CD4-positive, CD25-positive, alpha-beta regulatory T cell (primary cell): ENCODE measurements at places on chromosomes 7 and 10. TPM values are rescaled to one million over a fixed set of nuclear protein-coding genes. Genes with fewer than 3 reads are reported as not detected.

GIMAP7 gene
- 1,084 TPM for polyA plus RNA-seq

KDM7A gene
- polyA plus RNA-seq = 3.9 TPM

LSM5 gene
- 105 TPM for polyA plus RNA-seq

TMEM196 gene
- not detected for polyA plus RNA-seq

PAX4 gene
- polyA plus RNA-seq = not detected

ASAH2B gene
- polyA plus RNA-seq = 2.2 TPM

SPDYE11 gene
- polyA plus RNA-seq = not detected

TMEM184A gene
- polyA plus RNA-seq = 0.25 TPM

DYDC2 gene
- not detected for polyA plus RNA-seq

CALN1 gene
- not detected for polyA plus RNA-seq

NOBOX gene
- not detected for polyA plus RNA-seq

PLEKHS1 gene
- not detected for polyA plus RNA-seq

SLC29A4 gene
- polyA plus RNA-seq = 0.40 TPM

CHST3 gene
- not detected for polyA plus RNA-seq

TIAL1 gene
- 12.4 TPM for polyA plus RNA-seq

C7orf57 gene
- not detected for polyA plus RNA-seq

ACBD7 gene
- polyA plus RNA-seq = 0.49 TPM

GRM3 gene
- polyA plus RNA-seq = not detected

ZSCAN21 gene
- 9.8 TPM for polyA plus RNA-seq

GIMAP2 gene
- 91.5 TPM for polyA plus RNA-seq

OPN1SW gene
- polyA plus RNA-seq = not detected

MOGAT3 gene
- not detected for polyA plus RNA-seq

MSS51 gene
- polyA plus RNA-seq = 0.14 TPM

FEZF1 gene
- not detected for polyA plus RNA-seq

NUTM2E gene
- 0.07 TPM for polyA plus RNA-seq

IFIT1B gene
- polyA plus RNA-seq = not detected

AGR3 gene
- polyA plus RNA-seq = not detected

APBB1IP gene
- 56.0 TPM for polyA plus RNA-seq

LOXL4 gene
- polyA plus RNA-seq = not detected

UNCX gene
- not detected for polyA plus RNA-seq

RADIL gene
- polyA plus RNA-seq = not detected

CPED1 gene
- polyA plus RNA-seq = 0.24 TPM

ERVW-1 gene
- not detected for polyA plus RNA-seq

ANKRD30A gene
- not detected for polyA plus RNA-seq

FGFR2 gene
- polyA plus RNA-seq = 0.32 TPM

GPRIN2 gene
- not detected for polyA plus RNA-seq

CPXM2 gene
- not detected for polyA plus RNA-seq

DYDC1 gene
- polyA plus RNA-seq = not detected

CRYGN gene
- not detected for polyA plus RNA-seq

HOXA5 gene
- not detected for polyA plus RNA-seq

TM9SF3 gene
- 69.7 TPM for polyA plus RNA-seq

ZNF518A gene
- polyA plus RNA-seq = 9.5 TPM

TNPO3 gene
- 38.4 TPM for polyA plus RNA-seq

MMD2 gene
- not detected for polyA plus RNA-seq

LRRD1 gene
- polyA plus RNA-seq = not detected

CPEB3 gene
- polyA plus RNA-seq = 0.98 TPM

C10orf67 gene
- polyA plus RNA-seq = 0.74 TPM

THNSL1 gene
- polyA plus RNA-seq = 5.7 TPM

ZNF503 gene
- polyA plus RNA-seq = not detected

RTKN2 gene
- polyA plus RNA-seq = 38.0 TPM

CHST15 gene
- polyA plus RNA-seq = not detected

MKX gene
- polyA plus RNA-seq = not detected

KNDC1 gene
- not detected for polyA plus RNA-seq

CHPF2 gene
- 24.4 TPM for polyA plus RNA-seq

TACR2 gene
- not detected for polyA plus RNA-seq

CFAP69 gene
- polyA plus RNA-seq = not detected

GPR26 gene
- not detected for polyA plus RNA-seq
